Activated CD4-positive, alpha-beta T cell treated with anti-CD3 and anti-CD28 coated beads for 4 hours (primary cell): ENCODE measurements at places on chromosomes 7 and 10.

GRCh38 chr7:96061009-96061408, 260.9 kb downstream of the SLC25A13 start:
- no peak for DNase-seq

DNA sequence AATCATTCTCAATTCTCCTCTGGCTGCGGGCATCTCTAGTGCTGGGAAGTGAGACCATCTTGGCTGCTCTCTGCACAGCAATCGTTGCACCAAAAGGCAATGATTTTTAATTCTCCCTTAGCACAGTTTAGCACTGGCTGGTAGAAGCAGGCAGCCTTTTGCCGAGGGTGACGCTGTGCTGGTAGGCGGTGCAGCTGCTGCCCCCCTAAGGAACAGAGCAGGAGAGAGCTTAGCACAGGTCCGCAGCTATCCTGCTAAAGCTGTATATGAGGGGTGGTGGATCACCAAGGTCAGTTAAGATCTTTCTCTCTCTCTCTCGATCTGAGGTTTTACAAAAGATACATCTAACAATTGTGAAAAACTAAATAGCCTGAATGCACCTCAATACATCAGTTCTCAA, 390.1 kb downstream of the GATA3 start:
- peak; percentile 43 for DNase-seq

GRCh38 chr10:31268444-31269303, 50.3 kb upstream of the ZEB1 start:
- DNase-seq, result no peak

- no peak for DNase-seq
Observed at GRCh38 chr7:45985902-45986301, 64.8 kb upstream of the IGFBP3 start.

GRCh38 chr7:109637428-109637990, 1067.8 kb downstream of the DNAJB9 start:
- DNase-seq, result no peak

GRCh38 chr10:69014171-69014570, 25.6 kb downstream of the KIFBP start:
- DNase-seq, result no peak
